ENCODE measurements at places on chromosomes 3 and 15. TPM values are rescaled to one million over a fixed set of nuclear protein-coding genes. Genes with fewer than 3 reads are reported as not detected.

The CXCR6 gene
- total RNA-seq = 2.1 TPM

- no peaks in the 10 kb centered on the region for H3K27me3 ChIP-seq
- peak; percentile 99 for DNase-seq
- peak within 1 kb of the TSS; percentile 12 for H3K4me3 ChIP-seq
- peaks cover 39% of the 10 kb centered on the region for H3K4me1 ChIP-seq
- peak within 1 kb of the TSS; percentile 95 for H3K27ac ChIP-seq
These were observed at the start of gene POLG for GRCh38 chr15:89334510-89335297. TSS of gene POLG (minus strand) at chr15:89334824. CDS start at chr15:89333754, 1,070 bp downstream.

- H3K36me3 ChIP-seq = no peaks in the 10 kb centered on the region
- no peak for DNase-seq
- H3K4me1 ChIP-seq = no peaks in the 10 kb centered on the region
- H3K4me3 ChIP-seq = no peak overlapping the region
These were observed 16.8 kb downstream of the TMC3 start for GRCh38 chr15:81357180-81357686.

DNA sequence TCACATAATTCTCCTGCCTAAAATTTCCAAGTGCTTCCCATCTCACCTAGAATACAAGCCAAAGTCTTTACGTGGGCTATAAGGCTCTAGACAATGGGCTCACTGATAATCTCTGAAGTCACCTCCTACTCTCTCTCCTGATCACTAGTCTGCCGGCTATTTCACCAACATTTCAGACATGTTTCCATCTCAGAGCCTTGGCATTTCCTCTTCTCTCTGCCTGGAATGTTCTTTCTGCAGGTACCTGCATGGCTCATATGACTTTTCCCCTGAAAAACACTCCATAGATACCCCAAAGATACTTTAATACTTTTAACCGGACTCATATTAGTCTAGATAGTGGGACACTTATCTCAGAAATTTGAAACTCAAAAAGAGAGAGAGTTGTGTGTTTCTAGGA is 32.7 kb downstream of the CD200 start:
- H3K36me3 ChIP-seq = no peaks in the 10 kb centered on the region
- no peak overlapping the region for H3K4me3 ChIP-seq
- no peaks in the 10 kb centered on the region for H3K27me3 ChIP-seq
- peaks cover 33% of the 10 kb centered on the region for H3K4me1 ChIP-seq
- peak overlapping the region; percentile 87 for H3K27ac ChIP-seq

DNA sequence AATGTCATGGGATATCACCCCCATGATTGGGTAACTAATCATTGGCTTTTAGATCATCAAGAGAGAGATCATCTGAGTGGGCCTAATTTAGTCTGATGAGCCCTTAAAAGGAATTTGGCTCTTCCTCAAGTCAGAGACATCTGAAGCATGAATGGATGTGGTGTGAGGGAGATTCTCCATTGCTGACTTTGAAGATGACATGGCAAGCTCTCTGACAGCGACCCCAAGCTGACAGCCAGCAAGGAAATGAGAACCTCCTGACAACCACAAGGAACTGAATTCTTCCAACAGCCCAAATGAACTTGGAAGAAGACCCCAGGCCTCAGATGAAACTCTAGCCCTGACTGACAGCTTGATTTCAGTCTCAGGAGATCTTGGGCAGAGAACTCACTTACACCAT is 108.4 kb upstream of the SPATA12 start:
- DNase-seq = no peak
- H3K27me3 ChIP-seq = no peaks in the 10 kb centered on the region
- no peaks in the 10 kb centered on the region for H3K4me1 ChIP-seq
- no peak overlapping the region for H3K27ac ChIP-seq
- no peaks in the 10 kb centered on the region for H3K36me3 ChIP-seq

The FMN1 gene
- total RNA-seq = 13.8 TPM

GRCh38 chr3:190385731-190386688 is 2.0 kb upstream of the CLDN16 start:
- peak; percentile 16 for DNase-seq
- no peaks in the 10 kb centered on the region for H3K36me3 ChIP-seq
- no peak overlapping the region for H3K4me3 ChIP-seq

The TRIM59 gene
- total RNA-seq = 3.9 TPM

- H3K27ac ChIP-seq = no peak overlapping the region
- no peaks in the 10 kb centered on the region for H3K27me3 ChIP-seq
- peak; percentile 8 for DNase-seq
- H3K4me1 ChIP-seq = peaks cover 12% of the 10 kb centered on the region
- H3K4me3 ChIP-seq = no peak overlapping the region
- no peaks in the 10 kb centered on the region for H3K36me3 ChIP-seq
These were observed 399.8 kb downstream of the SHQ1 start for GRCh38 chr3:72448375-72448823.

GRCh38 chr3:115624029-115624741 is 875 bp downstream of the GAP43 start:
- H3K27me3 ChIP-seq = no peaks in the 10 kb centered on the region
- DNase-seq = no peak
- peaks cover 7% of the 10 kb centered on the region for H3K4me1 ChIP-seq
- H3K27ac ChIP-seq = no peak overlapping the region

DNA sequence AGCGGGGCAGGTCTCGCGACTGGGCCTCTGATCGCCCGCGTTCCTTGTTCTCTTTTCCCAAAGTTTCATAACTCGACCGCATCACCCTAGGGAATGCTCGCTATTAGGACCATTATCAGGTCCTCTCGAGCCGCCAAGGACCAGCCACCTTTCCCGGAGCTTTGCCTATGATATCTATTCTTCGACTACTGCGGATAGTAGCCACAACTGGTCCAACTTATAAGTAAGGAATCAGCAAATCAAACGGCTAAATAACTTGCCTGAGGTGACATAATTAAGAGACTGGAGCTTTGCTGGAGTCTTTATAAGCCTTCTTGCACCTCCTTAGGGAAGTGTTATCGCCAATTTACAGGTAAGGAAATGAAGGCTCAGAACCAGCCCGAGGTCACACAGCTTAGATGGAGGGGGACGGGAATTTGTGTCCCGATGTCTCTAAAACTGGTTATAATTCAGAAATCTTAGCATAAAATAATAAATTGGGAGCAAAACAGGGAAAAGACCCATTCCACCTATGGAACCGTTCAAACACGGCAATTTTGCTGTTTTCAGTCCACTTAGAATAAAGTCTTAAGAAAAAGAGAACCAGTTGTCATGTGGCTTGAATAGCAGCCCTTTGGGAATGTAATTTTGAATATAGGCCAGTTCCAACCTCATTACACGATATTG is 479 bp upstream of the PLD1 start:
- no peaks in the 10 kb centered on the region for H3K27me3 ChIP-seq
- no peak for DNase-seq
- H3K4me3 ChIP-seq = no peak overlapping the region
- H3K36me3 ChIP-seq = no peaks in the 10 kb centered on the region

The SAXO2 gene
- 0.81 TPM for total RNA-seq

The FOXL2 gene
- total RNA-seq = not detected

The ADAMTS7 gene
- total RNA-seq = 0.68 TPM

The TIMP4 gene
- 30.3 TPM for total RNA-seq

DNA sequence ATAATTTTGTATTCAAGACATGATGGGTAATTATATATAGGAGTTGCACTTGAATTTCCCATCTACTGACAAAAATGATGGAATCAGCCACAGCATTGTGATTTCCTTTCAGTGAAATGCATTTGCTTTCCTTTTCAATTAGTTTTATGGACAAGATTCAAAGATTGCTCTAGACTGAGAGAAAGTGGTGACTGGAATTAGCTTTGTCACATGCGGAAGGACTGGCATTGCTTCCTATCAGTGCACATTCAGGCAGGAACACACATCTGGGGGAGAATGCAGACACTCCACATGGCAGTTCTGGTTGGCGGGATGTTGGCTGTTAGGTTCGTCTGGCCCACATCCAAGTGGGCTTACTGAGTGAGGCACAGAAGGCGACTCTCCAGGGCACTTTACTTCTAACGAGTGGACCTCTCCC is 399.3 kb upstream of the RGMA start:
- DNase-seq = no peak
- no peaks in the 10 kb centered on the region for H3K27me3 ChIP-seq
- no peak overlapping the region for H3K27ac ChIP-seq
- H3K4me1 ChIP-seq = no peaks in the 10 kb centered on the region
- H3K4me3 ChIP-seq = no peak overlapping the region
- no peaks in the 10 kb centered on the region for H3K36me3 ChIP-seq

- H3K4me1 ChIP-seq = no peaks in the 10 kb centered on the region
- H3K27me3 ChIP-seq = no peaks in the 10 kb centered on the region
- no peak overlapping the region for H3K27ac ChIP-seq
- no peak for DNase-seq
These were observed 164.7 kb downstream of the CTNNB1 start for GRCh38 chr3:41363830-41364523.

- no peaks in the 10 kb centered on the region for H3K36me3 ChIP-seq
- H3K4me1 ChIP-seq = peaks cover 26% of the 10 kb centered on the region
- no peaks in the 10 kb centered on the region for H3K27me3 ChIP-seq
- no peak overlapping the region for H3K27ac ChIP-seq
- no peak overlapping the region for H3K4me3 ChIP-seq
- no peak for DNase-seq
These were observed 46.2 kb downstream of the CTDSPL start for GRCh38 chr3:37907906-37908305.
